NCI-H524 (cell line): ENCODE measurements at places on chromosomes 3 and 15.

DNA sequence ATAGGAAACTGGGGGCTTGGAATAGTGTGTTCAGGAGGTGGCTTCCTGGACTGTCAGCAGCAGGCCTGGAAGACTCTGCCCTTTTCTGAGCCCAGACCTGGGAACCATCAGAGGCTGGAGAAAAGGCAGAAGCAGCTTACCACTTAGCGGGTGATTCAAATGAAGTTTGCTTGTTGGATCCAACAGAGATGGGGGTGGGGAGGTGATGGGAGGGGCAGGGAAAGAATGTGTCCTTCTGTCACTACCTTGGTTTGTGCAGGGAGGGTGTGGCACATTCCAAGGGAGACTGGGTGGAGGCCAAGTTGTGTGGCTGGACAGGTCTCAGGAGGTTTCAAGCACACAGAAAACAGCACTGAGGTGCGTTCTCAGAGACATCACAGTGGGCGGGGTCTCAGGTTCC is 58.8 kb downstream of the TRAK1 start:
- DNase-seq: no peak

- peak; percentile 18 for DNase-seq
Measured at GRCh38 chr15:29924750-29925149, 102.5 kb upstream of the TJP1 start.

GRCh38 chr15:26716069-26716468 is 56.8 kb downstream of the GABRB3 start:
- DNase-seq: no peak

GRCh38 chr3:150388498-150389418 is 19.3 kb upstream of the TSC22D2 start:
- no peak for DNase-seq

GRCh38 chr15:20348291-20348899 is 193.2 kb downstream of the GOLGA6L6 start:
- no peak for DNase-seq

GRCh38 chr15:69973102-69973714 is 124.5 kb downstream of the TLE3 start:
- no peak for DNase-seq

GRCh38 chr15:28969511-28970085 is 83.8 kb downstream of the APBA2 start:
- DNase-seq: no peak

- DNase-seq: no peak
Measured at GRCh38 chr3:109028753-109029152, 75.1 kb upstream of the GUCA1C start.

- DNase-seq: no peak
Measured at GRCh38 chr3:150081084-150081483, 110.4 kb upstream of the PFN2 start.

- DNase-seq: no peak
Measured at GRCh38 chr3:188950832-188951489, 220.8 kb upstream of the TPRG1 start.

DNA sequence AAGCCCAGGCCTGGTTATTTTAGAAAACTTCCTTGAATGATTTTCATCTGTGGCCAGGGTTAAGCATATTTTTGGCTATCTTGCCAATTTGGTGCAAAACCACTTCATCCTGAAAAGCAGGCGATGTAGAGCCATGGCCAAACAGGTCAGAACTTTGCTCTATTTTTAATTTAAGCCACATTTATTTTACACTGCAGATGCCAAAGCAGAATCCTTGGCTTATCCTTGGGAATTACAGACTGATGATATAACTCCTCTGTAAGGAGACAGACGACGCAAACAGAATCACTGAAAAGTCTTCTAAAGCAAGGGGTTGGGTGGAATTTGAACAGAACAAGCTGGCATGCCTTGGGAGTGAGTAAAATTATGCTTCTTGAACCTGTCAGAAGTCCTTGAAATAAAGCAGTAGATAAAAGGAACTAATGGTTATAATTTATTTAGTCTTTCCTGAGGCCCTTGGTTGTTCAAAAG is 121.9 kb downstream of the CHST2 start:
- no peak for DNase-seq

GRCh38 chr3:133917144-133917543 is 21.5 kb upstream of the RAB6B start:
- DNase-seq: no peak

DNA sequence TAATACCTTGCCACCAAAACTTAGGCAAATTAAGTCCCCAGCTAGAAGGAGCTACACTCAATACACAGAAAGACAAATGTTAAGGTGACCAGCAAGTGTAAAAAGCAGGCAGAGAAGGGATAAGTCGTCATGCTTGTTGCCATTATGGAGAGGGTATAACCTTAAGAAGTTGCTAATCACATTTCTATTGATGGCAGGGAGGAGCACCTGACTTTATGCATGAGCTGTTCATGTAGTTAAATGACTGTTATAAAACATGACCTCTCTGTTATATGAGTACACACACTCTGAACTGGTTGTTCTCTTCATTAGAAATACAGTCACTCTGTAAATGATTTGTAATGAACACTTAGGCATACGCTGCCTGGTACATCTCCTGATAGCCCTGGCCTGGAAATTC is 6.6 kb upstream of the CCNL1 start:
- DNase-seq: no peak

- DNase-seq: no peak
Measured at GRCh38 chr3:41507336-41508062, 308.2 kb downstream of the CTNNB1 start.

- no peak for DNase-seq
Measured at GRCh38 chr15:88842156-88842555, 38.9 kb downstream of the ACAN start.

DNA sequence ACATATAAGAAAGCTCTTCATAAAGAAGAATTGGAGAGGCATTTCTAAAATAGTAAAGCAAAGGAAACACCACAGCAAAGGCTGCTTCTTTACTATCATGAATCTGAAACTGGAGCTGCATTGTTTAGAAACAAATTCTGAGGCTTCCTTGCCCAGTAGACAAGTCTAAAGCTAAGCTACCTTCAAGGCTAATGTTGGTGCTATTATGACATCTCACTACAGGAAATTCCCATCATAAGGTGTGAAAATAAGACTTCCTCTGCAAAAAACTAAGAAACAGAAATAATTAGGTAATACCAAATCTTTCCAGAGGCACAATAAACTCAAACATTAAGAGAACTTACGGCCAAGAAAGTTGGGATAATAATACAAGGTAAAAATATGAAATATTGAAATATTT is 89.9 kb upstream of the P3H2 start:
- no peak for DNase-seq

DNA sequence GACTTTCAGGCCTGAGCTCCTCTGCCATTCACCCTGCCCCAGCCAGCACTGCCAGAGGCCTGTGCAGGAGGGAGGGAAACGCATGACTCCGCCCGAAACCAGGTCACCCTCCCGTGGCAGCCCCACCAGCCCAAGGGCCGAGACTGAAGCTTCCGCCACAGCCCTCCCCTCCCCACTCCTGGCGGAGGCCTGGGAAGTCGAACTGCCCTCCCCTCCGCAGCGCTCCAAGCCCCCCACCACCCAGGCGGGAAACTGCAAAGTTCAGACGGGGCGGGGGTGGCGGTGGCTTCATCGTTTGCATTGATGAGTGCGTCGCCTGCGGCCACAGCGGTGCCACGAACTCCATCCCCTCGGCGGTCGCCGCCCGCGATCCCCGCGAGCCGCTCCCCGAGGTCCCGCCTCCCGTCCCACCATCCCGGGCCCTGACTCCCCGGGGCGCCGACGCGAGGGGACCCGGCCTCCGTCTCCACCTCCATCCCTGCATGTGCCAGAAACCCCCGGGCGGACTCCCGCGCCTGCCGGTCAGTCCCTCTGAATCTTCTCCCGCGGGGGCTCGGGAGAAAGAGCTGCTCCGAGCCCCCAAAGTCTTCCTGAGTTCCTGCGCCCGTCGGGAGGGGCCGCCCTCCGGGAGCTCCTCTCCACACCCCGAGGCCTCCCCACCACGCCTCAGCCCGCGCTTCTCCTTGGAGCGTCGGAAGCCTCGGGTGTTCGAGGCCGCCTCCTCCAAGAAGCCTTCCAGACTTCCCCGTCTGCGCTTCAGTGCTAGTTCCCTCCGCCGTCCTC is 698 bp downstream of the MELTF start:
- no peak for DNase-seq

GRCh38 chr15:35320911-35321310 is 225.1 kb downstream of the DPH6 start:
- DNase-seq: no peak

GRCh38 chr15:90873998-90874605 is 5.7 kb downstream of the FURIN start:
- DNase-seq: no peak

GRCh38 chr3:30353711-30354467 is 252.5 kb upstream of the TGFBR2 start:
- DNase-seq: no peak

DNA sequence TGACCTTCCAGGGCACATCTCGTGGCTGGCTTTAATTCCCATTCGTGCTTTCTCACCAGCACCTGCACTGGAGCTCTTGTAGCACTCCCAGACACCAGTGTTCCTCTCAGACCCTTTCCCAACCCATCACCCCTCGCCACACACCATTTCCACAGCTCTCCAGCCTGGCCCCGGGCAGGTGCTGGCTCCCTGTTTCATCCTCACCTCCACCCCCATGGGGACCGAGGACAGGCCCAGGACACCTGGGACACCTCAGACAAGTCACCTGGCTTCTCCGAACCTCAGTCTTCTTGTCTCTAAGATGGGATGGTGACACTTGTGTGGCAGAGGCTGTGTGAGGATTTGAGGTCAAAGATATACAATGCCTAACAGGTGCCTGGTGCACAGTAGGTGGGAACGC is 27.4 kb upstream of the GP9 start:
- DNase-seq: no peak

DNA sequence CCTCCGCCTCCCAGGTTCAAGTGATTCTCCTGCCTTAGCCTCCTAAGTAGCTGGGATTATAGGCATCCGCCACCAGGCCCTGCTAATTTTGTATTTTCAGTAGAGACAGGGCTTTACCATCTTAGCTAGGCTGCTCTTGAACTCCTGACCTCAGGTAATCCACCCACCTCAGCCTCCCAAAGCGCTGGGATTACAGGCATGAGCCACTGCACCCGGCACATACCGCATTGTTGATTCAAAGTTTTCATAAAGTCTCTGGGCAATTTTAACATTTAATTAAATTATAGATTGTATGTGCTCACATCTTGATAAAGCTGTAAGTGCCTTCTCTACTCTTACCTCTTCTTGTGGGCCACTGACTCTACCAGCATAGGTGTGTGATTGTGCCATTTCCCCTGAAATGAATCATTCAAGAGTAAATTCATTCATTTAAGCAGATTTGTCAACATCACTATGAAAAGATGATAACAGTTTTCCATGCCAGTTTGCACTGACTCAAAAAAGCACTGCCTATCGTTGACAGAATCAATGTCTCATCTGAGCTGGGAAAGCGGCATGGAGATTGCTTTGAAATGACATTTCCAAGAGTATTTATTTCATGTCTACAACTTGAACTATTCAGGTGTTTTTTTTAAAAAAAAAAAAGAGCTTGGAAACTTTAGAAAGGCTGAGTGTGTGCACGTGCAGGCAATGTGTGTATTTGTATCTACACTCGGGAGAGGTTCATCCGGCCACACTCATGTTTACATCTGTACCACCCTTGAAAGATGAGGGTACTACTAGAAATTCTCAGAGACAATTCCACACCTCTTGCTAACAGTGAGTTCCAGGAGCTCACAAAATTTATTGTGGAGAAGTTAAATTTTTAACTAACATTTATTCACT is 3.5 kb downstream of the BCL2A1 start:
- DNase-seq: no peak

DNA sequence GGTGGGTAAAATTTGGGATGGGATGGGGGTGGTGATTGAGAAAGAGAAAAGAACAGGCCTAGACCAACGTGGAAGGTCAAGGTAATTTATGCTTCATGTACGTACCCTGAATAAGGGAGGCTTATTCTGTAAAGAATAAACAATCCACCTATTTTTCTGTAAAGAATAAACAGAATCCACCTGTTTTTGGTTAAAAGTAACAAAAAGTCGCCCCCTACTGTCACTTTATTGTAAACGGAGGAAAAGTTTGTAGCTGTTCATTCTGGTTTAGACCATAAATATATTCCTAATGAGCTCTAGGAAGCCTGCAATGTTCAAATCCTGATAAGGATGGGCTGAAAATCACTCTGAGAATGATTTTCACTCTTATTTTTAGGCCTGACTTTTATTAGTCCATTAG is 23.5 kb upstream of the SQOR start:
- peak; percentile 25 for DNase-seq

GRCh38 chr3:46359733-46360493 is 6.0 kb downstream of the CCR2 start:
- no peak for DNase-seq

GRCh38 chr15:88506628-88507027 is 39.1 kb downstream of the MRPS11 start:
- no peak for DNase-seq

DNA sequence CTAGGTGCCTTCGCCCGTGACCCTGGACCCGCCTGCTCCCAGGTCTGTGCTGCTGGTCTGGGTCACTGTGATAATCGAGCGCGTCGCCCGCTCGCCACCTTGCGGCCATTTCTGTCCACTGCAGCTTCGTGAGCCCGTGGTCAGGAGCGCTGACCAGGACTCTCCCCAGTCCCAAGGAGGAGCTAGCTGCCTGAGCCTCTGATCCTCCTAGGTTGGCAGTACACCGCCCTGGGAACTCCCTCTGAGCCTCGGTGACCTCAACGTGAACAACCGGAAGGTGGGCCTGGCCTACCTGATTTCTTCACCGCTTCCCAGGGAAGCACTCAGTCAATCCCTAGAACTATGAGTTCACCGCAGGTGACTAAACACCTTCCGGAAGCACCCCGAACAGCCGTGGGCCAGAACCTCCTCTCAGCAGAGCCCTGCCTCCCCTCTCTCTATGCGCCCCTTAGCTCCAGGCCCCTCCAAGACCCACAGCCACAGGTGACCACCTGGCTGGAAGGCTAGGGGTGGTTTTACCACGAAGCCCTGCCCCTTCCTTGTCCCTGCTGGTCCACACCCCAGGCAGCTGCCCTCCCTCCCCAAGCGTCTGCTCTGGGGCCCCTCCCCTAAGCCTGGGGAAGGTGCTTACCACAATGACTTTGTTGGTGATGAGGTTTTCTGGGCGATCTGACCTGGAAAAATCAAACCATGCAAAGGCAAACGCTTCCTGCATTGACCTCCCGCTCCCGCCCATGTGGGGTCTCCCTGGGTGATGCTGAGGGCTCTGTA is 9.7 kb downstream of the PLA2G4D start:
- DNase-seq: peak; percentile 53

DNA sequence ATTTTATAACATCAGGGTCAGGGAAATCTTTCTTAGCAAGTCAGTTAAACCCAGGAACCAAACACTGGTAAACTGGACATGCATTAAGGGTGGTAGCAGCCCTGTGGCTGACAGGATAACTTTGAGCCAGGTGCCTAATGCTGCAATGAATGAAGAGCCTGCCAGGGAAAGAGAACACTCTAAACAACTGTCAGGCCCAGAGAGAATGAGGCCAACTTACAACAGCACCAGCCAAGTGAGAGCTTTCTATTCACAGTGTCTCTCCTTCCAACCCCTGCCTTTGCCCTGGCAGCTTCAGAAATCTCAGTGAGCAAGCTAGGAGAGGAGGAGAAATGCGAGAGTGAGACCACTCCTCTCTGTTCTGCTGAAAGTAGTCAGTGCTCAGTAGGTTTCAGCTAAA is 50.4 kb upstream of the ATP2C1 start:
- no peak for DNase-seq

GRCh38 chr3:193693774-193694173 is 100.8 kb downstream of the OPA1 start:
- DNase-seq: no peak

- DNase-seq: no peak
Measured at GRCh38 chr15:94286583-94286982, 55.2 kb downstream of the MCTP2 start.

GRCh38 chr3:138349926-138350665 is 1.7 kb downstream of the MRAS start:
- no peak for DNase-seq
